NCI-H774 (cell line): ENCODE measurements at places on chromosomes 2 and 18.
A peak's percentile ranks its signal among the peaks of the same experiment; 100 is the strongest.

DNA sequence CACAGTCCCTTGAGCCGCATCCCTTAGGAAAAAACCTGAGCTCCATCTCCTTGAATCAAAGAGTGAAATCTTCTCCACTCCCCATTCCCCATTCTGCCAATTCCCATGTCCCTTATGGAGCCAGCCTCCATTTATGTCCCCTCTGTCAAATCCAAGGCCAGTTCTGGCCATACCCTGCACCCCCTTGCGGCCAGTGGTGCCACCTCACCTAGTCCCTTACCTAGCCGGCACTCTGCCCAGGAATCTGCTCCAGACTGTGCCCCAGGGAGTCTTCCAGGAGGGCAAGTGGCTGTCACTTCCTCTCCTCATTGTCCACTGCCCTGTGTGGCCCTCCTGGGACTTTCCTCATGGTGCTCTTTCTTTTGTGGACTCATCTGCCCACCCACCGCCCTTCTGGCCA is 195.4 kb upstream of the RMP24 start:
- DNase-seq: no peak

DNA sequence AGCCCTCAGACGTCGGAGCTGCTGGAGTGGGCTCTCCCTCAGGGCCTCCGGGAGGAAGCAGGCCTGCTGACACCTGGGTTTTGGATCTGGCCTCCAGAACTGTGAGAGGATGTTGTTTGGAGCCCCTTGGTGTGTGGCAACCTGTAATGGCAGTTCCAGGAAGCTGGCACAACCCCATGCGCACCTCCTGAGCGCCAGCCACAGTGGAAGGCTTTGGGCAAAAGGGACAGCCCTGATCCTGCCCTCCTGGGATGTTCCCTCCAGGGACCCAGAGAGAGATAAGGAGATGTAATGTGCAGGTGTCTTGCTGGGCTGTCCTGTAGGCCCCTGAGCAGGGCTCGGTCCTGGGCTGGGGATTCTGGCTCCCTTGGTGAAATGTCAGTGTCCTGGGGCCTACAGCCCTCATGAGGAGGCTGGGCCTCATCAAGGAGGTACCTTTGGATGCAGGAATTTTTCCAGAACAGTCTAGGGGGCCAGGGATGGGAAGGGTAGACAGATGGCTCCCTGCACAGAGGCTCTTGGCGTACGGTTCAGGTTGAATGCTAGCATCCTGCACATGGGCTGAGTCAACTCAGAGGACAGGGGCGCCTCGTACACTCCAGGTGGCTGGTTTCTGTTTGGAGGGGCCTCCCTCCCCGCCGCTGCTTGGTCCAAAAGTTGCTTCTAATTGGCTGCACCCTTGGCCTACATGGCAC is 61.1 kb downstream of the ASB1 start:
- DNase-seq: no peak

GRCh38 chr2:181750305-181750704 is 70.0 kb upstream of the NEUROD1 start:
- no peak for DNase-seq

DNA sequence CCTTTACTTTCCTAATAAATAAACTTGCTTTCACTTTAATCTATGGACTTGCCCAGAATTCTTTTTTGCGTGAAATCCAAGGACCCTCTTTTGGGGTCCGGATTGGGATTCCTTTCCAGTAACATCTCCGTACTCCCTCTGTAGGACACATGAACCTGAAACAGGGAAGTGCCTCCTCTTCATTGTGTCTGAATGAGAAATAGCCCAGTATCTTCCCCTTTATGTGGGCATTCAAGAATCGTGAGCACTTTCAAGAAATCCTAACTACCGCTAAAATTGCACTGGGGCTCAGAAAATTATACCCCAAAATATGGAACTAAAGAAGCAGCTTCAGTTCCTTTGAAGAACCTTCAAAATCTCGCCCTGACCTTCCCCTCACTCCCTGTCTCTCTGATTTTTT is 7.8 kb upstream of the POMC start:
- DNase-seq: no peak

GRCh38 chr2:88265352-88266303 is 95.5 kb downstream of the THNSL2 start:
- DNase-seq: no peak

DNA sequence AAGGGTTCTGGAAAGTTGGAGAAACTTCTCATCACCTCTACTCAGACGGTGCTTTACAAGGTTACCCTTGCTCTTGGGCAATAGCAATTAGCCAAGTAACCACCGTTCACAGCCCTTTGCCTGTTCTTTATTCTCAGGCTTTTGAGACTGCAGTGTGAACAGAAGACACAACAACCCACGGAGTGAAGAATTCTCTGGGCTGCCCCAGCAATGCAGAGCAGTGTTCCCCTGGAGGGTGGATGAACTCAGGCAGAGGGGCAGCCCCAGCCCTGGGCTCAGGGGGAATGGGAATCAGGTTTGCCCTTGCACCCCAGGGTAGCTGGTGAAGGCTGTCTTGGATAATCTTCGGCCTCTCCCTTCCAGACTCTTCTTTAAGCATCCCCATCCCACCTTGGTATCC is 69.1 kb downstream of the MCFD2 start:
- no peak for DNase-seq

DNA sequence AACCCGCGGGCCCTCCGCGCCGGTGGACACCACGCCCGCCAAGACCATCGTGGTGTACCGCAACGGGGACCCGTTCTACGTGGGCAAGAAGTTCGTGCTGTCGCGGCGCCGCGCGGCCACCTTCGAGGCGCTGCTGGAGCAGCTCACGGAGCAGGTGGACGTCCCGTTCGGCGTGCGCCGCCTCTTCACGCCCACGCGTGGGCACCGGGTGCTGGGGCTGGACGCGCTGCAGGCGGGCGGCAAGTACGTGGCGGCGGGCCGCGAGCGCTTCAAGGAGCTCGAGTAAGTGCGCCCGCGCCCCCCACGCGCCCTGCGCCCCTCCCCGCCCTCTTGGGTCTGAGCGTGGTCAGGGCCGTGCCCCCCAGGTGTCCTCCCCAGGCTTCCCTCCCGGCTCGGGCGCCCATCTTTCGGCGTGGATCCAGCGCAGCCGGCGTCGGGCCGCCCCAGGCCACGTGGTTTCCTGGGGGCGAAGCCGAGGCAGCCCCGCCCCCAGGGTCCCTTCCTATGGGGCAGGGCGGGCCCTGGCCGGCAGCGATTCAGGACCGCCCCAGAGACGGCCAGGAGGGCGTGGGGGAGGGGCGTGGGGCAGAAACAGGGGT is 481 bp downstream of the DCDC2C start:
- no peak for DNase-seq

DNA sequence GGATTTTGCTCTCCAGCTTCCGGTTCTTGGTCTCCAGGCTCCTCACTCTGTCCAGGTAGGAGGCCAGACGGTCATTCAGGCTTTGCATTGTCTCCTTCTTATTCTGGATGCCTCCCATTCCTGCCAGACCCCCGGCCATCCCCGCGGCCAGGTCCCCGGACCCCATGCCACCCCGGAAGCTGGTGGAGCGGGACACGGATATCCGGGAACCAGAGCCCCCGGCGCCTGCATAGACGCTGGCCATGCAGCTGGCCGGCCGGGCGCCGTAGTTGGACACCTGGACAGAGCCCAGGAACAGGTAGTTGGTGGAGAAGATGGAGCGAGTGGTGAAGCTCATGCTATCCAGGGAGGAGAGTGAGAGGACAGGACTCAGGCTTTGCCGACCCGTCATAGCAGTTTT is 23.5 kb upstream of the PPP1R1C start:
- no peak for DNase-seq

- DNase-seq: no peak
Measured at GRCh38 chr2:216752855-216753505, 57.6 kb upstream of the IGFBP5 start.

DNA sequence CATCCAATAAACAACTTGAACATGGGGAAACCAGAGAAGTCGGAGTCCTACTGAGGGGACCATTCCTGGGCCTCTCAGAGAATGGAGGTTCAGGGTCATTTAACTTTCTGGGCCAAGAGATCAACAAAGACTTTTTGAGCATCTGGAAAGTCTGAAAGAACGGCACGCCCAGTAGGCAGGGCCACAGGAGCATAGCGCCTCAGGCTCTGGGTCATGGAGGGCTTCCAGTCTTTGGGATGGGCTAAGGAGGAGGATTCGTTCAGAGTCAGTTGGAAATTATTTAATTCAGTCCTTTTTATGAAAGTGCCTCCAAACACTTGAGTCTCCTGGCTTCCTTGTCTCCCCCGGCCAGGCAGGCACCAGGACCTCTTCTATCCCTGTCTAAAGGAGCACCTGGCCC is 101.1 kb upstream of the GLI2 start:
- DNase-seq: no peak

DNA sequence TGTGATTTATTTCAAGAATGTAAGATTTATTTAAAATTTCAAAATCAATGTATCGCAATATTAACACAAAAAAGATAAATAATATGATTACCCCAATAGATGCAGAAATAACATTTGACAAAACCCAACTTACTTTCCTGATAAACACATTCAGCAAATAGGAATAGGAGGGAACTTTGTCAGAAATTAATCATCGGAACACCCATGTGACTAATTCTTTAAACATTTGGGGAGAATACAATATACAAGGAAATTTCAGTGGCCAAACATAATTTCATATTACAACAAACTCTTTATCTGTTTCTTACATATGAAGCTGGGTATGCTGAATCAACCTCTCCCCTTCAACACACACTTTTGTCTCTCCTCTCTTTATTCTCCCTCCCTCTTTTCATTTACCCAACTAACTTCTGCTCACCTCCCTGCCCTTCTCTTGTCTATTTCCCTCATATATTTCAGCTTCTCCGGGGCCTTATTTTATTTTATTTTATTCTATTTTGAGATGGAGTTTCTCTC is 309.6 kb upstream of the CNTNAP5 start:
- no peak for DNase-seq

DNA sequence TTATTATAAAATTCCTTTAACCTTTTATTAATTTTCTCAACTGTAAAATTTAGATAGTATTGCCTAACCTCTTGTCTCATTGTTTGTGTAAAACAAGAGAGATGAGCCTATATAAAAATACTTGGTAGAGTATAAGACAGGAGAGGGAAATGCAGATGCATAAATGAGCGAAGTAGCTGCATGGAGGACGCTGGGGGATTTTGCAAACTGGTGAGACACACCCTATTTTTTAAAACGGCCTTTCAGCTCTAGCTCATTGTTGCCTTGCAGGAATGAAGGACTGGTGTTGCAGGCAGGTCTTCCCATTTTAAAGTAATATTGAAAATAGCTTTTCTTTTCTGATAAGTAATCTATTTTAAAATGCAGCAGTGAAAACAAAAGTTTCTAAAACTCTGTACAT is 435.3 kb upstream of the HNRNPA3 start:
- DNase-seq: no peak

DNA sequence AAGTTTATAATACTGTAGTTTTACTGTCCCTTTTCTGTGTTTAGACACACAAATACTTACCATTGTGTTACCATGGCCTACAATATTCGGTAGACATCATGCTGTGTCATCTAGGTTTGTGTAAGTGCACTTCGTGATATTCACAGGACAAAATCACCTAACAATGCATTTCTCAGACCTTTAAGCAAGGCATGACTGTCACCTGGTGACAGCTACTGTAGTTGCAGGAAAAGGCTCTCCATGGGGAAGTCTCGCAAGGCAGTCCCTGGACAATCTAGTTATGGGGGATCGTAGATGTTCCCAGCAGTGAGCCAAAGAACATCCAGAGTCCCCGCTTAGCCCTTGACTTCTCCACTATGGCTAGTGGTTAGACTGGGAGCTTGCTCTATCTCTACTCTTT is 73.1 kb downstream of the EIF2AK3 start:
- no peak for DNase-seq

DNA sequence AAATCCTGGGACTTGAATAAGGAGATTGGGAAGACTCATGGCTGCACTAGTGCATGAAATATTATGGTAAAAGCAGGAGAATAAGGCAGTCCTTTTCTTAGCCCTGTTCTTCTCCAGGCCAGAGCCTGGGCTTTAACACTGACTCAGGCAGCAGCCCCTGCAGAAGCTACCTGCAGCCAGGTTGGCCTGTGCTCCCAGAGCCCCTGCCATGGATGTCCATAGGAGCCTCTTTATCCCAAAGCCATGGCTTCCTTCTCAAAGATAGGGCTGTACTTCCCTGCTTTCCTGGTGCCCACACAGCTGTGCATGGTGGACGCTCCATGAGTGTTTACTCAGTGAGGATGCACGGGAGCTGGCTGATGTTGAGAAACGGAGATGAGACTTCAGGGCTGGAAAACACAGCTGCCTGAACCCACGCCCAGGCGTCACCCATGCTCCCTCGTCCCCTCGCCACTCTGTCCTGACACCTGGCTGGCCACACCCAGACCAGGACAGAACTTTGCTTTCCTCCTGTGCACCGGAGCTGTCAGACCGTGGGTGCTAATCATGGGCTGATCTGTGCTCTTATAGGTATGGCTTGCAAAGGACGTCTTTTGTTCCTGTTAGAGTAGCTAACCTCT is 135.5 kb downstream of the GLI2 start:
- DNase-seq: no peak

DNA sequence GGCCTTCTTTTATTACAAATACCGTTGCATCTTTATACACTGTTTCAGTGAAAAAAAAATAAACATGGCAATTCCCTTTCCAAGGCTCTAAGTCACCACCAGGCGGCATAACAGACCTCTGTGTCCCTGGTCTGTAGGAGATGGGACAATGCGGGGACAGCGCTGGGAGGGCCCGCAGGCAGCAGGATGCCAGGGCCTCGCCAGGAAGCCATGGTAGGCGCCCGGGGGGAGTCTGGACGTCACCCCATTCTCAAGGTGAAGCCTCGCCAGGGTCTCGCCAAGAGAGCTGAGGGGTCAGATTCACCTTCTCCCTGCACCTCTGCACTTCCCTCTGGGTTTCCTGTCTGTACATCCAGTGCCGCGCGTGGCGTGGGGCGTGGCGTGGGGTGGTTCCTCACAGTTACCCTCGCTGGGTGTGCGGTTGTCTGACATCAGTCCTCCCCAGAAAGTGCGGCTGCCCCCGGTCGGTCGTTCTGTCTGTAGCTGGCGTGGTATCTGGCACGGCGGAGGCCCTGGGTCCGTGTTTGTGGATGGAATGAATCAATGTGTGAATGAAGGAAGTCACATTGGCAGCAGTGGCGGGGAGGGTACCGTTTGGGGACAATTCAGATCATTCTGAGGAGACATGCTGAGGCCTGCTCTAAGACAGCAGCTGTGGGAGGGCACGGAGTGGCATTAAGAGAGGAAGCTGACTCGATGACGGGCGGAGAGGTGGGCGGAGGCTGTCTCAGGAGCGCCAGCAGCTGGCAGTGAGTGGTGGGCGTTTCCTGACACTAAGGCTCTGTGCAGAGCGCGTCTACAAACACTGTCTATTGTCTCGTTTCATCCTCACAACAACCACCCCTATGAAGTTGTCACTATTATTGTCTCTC is 46.0 kb downstream of the LRRFIP1 start:
- peak; percentile 59 for DNase-seq

DNA sequence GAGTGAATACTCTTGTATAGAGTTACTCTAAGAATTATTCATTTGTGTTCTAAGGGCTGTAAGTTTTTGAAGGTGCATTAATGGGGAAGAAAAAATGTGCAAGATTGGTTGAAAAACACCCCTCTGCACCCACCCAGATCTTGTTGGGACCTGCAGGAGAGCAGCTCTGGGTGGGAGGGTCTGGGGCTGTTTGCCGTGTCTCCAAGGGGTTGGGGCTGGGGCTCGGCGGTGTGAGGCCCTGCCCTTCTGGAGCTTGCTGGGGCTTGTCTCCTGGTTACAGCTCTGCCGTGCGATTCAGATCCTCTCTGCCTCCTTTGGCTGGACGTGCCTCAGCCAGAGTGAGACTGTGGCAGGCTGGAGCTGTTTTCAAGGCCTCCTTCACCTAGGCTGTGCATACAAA is 26.1 kb downstream of the IGFBP2 start:
- DNase-seq: no peak
